ENCODE measurements at places on chromosomes 3 and 15.

DNA sequence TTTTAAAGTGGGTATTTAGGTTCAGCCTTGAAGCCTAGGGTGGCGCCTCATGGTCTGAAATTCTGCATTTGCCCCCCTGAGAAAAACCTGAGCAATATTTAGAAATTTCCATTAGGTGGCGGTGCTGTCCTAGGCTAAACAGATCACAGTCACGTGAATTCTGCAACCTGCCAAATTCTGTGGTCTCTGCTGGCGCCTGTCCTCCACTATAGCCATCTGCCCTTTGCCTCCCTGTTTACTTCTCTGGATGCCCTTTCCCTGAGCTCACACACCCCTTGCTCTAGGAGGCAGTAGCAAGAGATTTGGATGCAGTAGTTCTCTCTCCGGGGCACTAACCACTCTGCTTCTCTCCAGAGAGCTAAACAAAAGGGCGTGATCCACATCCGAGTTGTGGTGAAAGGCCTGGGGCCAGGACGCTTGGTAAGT, 9.1 kb downstream of the MRPS11 start:
- DNase-seq, result peak; percentile 21

GRCh38 chr3:171875923-171876412, 32.8 kb downstream of the TMEM212 start:
- DNase-seq, result no peak

- DNase-seq, result no peak
Measured at GRCh38 chr15:40721701-40722100, 26.7 kb downstream of the RAD51 start.

GRCh38 chr15:57282686-57283085, 93.6 kb upstream of the CGNL1 start:
- DNase-seq, result no peak

DNA sequence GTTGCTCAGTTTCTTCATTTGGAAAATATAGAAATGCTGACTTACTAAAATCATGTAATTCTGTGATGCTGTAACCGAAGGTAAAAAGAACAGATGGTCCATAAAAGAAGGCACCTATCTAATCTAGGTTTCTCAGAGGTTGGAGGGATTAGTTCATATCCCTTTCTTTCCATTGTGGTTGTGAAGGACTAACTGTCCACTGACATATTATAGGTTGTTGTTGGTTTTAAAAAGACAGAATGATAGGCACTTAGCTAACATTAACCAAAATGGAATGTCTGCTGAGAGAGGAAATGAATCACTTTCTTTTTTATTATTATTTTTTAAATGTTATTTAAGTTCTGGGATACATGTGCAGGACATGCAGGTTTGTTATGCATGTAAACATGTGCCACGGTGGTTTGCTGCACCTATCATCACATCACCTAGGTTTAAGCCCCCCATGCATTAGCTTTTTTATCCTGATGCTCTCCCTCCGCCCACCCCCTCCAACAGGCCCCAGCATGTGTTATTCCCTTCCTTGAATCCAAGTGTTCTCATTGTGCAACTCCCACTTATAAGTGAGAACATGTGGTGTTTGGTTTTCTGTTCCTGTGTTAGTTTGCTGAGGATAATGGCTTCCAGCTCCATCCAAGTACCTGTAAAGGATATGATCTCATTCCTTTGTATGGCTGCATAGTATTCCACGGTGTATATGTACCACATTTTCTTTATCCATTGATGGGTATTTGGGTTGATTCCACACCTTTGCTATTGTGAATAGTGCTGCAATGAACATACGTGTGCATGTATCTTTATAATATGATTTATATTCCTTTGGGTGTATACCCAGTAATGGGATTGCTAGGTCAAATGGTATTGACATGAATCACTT, 45.8 kb downstream of the ALDH1A2 start:
- no peak for DNase-seq

GRCh38 chr3:134471521-134472193, 14.1 kb downstream of the ANAPC13 start:
- DNase-seq, result no peak

DNA sequence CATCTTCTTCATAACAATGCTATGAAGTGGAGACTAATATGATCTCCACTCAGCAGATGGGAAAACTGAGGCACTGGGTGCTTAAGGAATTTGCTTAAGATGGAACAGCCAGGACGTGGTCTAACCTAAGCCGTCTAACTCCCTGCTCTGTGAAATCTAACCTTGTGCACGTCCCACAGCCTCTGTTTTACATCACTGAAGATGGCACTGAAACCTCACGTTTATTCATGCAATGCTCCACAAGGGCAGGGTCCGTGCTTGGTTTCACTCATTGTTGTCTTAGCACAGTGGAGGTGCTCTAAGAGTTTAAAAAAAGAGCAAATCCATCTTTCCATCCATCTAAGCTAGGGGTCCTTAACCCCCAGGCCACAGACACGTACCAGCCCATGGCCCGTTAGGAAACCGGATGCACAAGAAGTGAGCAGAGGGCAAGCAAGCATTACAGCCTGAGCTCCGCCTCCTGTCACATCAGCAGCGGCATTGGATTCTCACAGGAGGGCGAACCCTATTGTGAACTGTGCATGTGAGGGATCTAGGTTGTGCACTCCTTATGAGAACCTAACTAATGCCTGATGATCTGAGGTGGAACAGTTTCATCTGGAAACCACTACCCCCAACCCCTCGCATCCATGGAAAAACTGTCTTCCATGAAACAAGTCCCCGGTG, 118.0 kb downstream of the FOXP1 start:
- no peak for DNase-seq

DNA sequence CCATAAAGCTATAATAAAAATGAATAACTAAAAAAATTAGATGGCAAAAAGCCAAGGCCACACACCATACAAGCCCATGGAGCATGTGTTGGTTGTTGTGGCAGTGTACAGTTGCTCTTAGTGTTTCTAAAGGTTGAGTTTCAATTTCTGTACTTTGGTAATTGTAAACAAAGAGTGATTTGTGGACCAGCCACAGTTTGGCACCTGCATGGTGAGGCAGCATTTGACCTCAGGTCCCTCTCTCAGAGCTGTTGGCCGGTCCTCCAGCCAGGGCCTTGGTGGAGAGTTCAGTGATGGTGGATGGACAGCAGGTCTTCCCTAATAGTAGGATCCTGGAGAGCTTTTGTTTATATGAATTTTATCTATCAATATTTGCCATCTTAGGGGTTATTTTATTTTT, 5.6 kb downstream of the ACAD9 start:
- no peak for DNase-seq

GRCh38 chr15:74393423-74393822, 26.0 kb upstream of the CYP11A1 start:
- no peak for DNase-seq

GRCh38 chr3:151816091-151816604, 2.2 kb downstream of the AADAC start:
- peak; percentile 77 for DNase-seq

DNA sequence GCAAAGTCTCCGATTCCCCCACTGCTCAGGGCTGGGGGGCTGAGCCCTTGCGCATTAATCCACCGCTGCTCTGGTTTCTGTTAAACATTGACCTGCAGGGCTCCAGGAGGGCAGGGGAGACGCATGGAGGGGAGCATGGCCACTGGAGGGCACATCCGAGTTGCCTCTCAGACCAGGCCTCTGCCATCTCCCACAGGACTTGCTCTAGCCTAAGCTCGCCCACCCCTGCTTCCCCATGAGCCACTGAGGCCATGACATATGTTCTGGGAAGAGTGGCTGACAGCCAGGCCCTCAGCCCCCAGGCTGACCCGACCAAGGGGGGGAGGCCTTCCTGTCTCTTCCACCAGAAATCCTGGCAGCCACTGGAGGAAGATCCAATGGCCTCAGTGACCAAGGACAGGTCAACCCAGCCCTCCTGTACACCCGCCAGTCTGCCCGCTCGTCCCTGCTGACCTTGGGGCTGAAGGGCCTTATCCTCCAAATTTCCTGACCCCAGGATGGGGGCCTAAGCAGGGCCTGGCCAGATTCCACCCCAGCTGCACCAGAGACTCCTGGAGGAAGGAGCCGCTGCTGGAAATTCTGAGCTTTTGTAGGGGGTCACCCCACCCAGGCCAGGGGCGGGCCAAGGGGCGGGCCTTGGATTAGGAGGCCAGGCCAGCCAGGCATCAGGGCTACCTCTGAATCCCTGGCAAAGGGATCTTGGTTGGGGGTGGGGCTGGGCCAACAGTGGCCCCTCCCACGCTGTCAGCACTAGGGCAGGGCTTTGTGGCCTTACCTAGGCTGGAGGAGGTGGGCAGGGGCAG, at the start of gene HYAL1:
Gene HYAL1 (minus strand): TSS at position 562 of the 803 bp plus-strand sequence. CDS start 618 bp downstream, outside the sequence.
- DNase-seq, result peak; percentile 48

DNA sequence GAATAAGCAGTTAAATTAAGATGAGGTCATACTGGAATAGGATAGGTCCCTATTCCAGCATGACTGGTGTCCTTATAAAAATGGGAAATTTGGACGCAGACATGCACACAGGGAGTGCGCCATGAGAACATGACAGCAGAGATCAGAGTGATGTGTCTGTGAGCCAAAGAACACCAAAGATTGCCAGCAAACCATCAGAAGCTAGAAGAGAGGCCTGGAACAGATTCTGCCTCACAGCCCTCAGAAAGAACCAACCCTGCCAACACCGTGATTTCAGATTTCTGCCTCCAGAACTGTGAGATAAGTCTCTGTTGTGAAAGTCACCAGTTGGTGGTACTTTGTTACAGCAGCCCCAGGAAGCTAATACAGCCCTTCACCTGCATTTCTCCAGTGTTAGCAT, 34.7 kb downstream of the EPHB1 start:
- no peak for DNase-seq

GRCh38 chr3:8210882-8211341, 290.7 kb upstream of the LMCD1 start:
- no peak for DNase-seq

- no peak for DNase-seq
Measured at GRCh38 chr3:169250000-169250399, 413.5 kb downstream of the MECOM start.

GRCh38 chr3:160931474-160931873, 173.7 kb downstream of the B3GALNT1 start:
- no peak for DNase-seq

GRCh38 chr3:14123308-14124222, 1.1 kb downstream of the CHCHD4 start:
- DNase-seq, result no peak

GRCh38 chr3:53042651-53043050, 3.2 kb downstream of the SFMBT1 start:
- DNase-seq, result no peak

Measured in small intestine (tissue), 16 donors.